ENCODE measurements at places on chromosomes 13 and 19.

DNA sequence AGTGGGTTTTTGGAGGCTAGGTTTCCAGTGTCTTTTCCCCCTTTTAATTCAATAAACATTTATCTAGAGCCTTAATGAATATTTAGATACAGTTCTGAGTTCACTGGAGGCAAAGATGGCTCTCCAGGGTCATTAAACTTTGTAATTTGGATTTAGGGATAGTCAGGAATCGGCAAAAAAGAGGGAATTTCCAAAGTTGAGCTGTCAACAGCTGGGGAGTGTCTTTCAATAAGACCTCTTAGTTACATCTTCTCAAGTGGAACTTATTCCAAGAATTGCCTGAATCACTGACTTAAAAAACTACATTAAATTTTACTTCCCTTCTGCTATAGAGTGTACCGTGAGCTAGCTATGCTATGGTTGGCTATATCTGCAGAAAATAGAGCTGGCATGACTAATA, 2.0 kb downstream of the LRCH1 start:
- DNase-seq: no peak

DNA sequence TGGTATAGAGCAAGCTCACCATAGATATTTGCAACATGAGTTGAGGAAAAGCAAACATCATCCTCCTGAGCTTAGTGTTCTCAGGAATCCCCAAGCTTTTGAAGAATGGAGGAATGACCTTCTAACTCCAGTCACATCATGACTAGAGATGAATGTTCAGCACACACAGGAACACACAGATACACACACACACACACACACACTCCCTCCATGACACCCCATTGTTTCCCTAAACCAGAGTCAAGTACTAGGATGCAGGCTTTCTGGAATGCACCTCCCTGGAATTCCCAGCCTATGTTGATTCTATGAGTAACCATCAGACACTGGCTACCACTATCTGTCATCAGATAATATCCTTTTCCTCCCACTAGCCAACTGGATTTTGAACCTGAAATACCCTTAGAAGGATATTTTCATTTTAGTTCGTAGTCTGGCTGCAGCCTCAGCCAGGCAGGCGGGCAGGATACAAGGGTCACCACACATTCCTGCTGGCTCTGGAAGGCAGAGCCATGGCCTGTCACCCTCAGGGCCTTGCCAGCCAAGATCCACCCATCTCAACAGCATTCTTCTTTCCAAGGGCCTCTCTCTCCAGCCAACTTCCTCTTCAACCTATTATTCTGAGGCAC, 162.4 kb downstream of the FOXO1 start:
- DNase-seq: no peak

DNA sequence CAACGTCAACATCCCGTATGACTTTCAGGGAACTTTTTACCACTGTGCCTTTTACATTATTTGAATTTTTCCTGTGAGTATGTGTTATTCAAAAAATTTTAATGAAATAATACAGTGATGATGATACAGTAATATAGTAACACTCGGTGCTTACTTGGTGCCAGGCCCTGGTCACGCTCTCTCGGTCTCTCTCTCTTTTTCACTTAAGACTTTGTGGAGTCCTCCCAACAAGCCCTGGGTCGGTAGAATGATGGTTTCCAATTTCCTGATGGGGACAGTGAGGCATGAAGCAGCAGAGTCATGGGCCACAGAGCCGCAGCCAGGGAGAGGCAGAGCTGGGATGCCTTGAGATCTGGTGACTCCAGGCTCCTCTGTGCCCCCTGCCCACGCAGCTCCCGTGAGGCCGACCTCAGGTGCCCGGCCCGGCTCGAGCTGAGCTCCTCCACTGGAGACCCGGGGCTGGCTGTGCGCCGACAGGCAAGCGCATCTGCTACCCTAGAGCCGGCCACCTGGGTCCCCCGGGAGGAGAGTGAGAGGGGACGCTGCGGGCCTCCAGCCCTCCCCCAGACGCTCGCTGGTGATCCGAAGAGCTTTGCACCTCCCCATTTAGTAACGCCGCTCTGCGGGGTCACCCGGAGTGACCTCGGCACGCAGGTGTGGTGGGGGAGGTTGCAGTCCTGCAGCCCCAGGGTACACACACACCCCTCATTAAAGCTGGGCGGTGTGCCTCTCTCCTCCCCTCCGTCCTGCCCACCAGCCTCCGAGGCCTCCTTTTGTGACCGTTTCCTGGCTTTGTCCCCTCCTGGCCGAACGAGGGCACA, 4.4 kb upstream of the SBK3 start:
- no peak for DNase-seq

DNA sequence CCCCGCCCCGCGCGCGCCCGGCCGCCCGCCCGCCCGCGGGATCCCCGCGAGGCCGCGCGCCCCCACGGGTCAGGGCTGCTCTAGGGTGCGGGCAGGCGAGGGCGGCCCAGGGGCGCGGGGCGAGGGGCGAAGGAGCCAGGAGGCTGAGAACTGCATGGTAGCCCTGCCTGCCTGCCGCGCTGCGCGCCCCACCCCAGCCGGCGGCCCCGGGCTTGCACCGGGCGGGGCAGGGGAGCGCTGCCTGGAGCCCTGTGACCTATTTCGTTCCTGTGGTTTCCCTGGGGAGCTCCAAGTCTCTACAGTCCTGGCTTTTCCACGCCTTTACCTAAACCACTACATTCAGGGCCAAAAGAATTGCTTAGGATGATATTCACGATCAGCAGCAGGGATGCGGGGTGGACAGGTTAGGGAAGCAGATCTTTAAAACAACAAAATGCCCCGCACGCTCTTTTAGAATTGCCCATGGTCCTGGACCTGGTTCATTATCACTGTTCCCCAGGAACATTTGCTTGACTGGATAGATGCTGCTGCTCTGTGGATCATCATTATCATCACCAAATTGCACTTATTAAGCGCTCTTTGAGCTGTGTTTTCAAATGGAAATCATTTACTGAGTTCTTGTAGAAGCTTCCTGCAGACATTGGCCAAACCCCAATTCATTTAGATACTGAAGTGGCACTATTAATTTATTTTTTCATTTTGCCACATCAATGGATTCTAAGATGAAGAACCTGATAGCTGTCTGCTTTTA, 421 bp upstream of the GPR12 start:
- DNase-seq: no peak

DNA sequence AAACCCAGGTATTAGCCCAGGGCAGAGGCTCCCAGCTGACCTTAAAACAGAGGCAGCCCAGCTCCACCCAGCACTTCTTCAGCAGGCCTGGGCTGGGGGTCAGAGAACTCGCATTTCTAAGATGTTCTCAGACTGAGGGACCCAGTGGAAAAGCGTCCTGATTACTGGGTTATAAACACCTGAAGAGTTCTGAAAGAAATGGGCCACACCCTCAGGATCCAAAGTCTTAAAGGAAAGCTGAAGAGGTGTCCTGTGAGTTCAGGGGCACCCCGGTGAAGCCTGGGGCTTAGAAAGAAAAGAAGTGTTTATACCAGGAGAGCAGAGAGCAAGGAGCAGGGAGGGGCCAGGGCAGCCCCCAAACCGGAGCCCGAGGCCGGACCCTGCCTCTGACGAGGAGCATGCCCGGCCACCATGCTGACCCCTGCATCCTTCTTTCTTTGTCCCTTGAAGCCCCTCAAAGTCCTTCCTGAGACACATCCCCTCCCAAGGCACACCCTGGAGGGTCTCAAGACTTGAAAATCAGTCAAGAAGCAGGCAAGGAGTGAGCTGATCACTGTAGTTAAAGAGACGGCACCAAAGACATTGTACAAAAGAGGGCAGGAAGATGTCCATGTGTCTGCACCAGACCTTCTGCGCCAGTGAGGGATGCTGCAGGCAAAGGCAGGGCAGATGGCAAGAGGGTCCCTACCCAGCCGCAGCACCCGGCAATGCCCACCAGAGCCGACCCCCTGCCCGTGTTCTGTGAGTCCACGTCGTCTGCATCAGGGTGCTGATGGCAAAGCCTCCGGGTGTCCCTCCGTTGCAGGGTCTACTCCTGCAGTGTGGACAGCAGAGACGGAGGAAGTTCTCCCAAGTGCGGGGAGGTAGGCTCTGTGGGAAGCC, 10.6 kb upstream of the RAB20 start:
- no peak for DNase-seq

GRCh38 chr13:48506092-48506701, 26.7 kb downstream of the RCBTB2 start:
- no peak for DNase-seq

DNA sequence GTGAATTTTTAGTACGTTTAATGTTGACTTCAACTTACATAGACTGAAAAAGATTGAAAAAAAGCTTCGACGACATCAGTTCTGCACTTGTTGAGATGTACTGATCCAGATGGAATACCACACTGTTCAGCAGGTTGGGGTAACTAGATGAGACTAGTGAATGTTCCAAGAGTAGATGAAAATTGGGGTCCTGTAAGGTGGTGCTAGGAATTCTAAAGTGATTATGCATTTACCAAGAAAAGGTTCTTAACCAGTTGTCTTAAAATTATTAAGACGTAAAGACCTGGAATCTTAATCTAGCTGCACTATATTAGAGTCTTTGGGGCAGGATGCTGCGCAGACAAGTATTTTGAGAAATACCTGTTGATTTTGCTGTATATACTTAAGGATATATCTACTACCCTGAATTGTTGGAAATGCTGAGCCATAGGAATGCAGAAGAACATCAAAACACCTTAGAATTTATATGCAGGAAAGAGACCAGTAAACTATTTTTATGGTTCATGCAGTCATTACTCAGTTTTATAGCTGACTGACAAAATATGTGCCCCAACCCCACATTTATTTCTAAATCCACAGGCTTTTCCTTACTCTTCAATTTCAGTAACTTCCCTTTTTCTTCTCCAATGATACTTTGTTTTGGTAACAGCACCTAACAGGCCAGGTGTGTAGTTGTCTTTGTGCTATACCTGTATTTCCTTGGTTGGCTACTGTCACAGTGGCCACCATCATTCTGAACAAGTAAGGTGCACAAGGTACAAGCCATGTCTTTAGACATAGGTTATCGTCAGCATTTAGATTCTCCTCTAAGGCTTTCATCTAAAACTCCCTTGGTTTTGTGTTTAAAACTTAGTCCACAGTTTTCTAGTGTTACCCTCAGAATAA, 8.6 kb downstream of the MIR17HG start:
- DNase-seq: no peak

DNA sequence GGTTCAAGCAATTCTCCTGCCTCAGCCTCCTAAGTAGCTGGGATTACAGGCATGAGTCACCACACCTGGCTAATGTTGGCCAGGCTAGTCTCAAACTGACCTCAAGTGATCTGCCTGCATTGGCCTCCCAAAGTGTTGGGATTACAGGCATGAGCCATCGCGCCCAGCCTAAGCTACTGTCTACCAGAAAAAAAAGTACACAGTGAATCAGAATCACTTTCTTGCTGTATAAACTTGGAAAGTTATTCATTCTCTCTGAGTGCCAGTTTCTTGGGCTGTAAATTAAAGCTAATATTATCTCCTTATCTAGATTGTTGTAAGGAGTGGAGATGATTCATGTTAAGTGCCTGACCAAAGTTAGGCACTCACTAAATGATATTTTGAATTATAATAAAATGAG, 242.8 kb downstream of the ENOX1 start:
- no peak for DNase-seq

- no peak for DNase-seq
These were observed 353.7 kb downstream of the SLITRK6 start for GRCh38 chr13:85445534-85445933.

GRCh38 chr13:106349080-106349931, 186.2 kb downstream of the EFNB2 start:
- peak; percentile 87 for DNase-seq

DNA sequence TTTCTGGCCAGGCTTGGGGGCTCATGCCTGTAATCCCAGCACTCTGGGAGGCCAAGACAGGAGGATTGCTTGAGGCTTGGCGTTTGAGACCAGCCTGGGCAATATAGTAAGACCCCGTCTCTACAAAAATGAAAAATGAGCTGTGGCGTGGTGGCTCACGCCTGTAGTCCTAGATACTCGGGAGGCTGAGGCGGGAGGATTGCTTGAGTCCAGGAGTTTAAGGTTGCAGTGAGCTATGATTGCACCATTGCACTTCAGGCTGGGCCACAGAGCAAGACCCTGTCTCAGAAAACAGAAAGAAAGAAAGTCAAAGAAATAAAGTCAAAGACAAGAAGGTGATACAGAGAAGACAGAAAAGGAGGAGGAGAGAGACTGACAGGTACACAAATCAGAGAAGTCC, 2.5 kb upstream of the CACNG6 start:
- no peak for DNase-seq

DNA sequence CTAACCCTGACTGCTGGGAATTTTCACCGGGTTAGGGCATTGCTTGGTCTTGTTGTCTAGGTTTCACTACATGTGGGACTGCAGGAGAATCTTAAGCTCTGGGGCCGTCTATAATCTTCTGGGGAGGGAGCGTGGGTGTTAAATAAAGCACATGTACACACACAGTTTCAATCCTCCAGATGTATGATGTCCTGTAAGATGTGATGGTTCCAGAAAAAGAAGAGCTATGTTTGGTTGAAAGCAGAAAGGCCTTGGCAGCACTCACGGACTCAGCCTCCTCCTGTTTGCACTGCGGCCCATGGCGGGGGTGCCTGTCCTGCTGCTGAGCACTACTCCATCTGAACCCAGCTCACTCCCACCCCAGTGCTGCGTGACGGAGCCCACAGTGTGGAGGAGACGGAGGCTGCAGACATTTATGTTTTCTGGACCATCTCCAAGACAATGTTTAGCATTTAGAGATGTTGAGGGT, 343.5 kb downstream of the TEX29 start:
- DNase-seq: no peak

DNA sequence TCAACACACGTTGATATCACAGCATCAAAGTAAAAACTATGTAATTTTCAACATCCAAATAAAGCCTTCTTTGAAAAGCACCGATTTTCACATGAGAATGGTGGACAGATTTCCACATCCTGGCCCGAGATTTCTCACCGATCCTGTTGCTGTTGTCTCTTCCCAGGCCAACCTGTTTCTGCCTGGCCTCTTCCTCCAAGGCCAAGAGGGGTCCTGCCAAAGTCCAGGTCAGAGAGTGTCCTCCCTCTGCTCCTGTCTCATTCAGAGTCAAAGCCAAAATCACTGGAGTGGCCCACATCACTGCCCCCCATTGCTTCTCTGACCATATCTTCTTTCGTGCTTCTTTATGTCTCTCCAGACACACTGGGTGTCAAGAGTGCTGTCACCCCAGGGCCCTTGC, 49.5 kb downstream of the CHST8 start:
- no peak for DNase-seq

DNA sequence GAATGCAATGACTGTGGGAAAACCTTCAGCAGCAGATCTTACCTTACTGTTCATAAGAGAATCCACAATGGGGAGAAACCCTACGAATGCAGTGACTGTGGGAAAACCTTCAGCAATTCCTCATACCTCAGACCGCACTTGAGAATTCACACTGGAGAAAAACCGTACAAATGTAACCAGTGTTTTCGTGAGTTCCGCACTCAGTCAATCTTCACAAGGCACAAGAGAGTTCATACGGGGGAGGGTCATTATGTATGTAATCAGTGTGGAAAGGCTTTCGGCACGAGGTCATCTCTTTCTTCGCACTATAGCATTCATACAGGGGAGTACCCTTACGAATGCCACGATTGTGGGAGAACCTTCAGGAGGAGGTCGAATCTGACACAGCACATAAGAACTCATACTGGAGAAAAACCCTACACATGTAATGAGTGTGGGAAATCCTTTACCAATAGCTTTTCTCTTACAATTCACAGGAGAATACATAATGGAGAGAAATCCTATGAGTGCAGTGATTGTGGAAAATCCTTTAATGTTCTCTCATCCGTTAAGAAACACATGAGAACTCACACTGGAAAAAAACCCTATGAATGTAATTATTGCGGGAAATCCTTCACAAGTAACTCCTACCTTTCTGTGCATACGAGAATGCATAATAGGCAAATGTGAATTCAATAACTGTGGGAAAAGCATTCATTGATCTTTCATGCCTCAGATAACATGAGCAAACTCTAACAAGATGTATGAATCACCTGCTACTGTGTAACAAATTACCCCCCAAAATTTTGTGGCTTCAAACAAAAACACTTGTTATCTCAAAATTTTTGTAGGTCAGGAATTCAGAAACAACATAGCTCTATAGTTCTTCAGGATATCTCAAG, 13.8 kb downstream of the ZNF557 start:
- no peak for DNase-seq

Data from NCI-H1417 (cell line).